ENCODE measurements at places on chromosomes 2 and 18.

DNA sequence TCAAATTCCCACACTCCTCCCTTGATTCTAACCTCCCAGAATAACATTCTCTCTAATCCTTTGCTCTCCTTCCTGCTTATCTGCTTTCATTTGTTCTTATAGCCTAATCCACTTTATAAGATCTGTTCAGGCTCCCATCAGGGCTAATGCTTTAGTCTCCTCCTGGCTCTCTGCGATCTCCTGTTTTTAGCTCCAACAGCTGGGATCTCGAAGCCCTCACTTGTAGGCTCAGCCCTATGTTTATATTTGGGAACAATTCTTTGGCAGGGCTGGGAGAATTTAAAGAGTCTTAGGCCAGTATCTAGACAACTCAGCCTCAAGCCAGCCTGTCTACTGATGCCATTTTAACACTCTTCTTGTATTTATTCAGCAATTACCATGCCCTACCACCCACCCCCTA, 27.2 kb upstream of the RAPH1 start:
- no peak for DNase-seq

GRCh38 chr18:32998285-32998684, 225.5 kb upstream of the KLHL14 start:
- no peak for DNase-seq

GRCh38 chr2:207133820-207134519, 31.8 kb downstream of the KLF7 start:
- peak; percentile 14 for DNase-seq

- peak; percentile 63 for DNase-seq
These were observed 360.1 kb downstream of the LPIN1 start for GRCh38 chr2:12106440-12107080.

DNA sequence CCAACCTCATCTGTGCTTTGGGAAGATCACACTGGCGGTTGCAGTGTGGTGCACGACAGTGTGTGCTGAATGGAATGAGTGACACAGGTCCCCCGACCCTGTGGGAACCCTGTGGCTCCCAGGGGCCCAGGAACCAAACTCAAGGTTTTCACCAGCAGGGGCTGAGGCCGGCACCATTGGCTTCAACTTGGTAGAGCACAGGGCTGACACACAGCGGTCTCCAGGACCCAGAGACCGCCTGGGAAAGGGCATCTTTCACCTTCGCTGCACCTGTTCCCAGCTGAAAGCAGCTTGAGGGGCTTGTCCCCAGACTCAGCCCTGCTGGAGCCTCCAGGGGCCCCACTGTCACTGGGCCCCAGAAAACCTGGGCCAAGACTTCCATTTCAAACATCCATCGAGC, 59.0 kb upstream of the ODC1 start:
- no peak for DNase-seq

DNA sequence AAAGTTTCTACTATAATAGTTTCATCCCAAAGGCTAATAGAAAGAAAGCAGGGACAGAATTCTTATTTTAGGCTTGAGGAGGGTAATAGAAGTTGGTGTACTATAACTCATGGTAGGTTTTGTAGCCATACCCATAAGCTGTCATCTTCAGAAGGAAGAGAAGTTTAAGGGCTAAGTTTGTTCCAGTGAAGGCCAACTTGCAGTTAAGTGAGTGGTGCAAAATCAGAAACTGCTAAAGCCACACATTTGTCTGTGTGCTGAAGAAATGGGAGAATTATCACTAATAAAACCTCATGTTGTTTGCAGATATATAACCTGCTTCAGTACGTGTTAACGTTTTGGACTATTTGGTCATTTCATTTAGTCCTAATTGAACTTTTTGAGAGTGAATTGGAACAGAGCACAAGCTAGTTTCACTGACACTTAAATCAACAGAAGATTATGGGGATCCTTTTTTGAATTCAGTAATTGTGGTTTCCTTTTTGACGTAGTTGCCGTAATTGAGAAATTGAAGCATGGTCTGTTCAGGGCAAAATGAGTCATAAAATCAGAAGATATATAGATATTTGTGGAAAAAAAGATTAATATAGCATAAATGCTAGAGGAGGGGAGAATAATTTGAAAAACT, 69.1 kb downstream of the PHLPP1 start:
- DNase-seq = no peak

- DNase-seq = no peak
These were observed 43.1 kb downstream of the RMP24 start for GRCh38 chr18:36015629-36016028.

DNA sequence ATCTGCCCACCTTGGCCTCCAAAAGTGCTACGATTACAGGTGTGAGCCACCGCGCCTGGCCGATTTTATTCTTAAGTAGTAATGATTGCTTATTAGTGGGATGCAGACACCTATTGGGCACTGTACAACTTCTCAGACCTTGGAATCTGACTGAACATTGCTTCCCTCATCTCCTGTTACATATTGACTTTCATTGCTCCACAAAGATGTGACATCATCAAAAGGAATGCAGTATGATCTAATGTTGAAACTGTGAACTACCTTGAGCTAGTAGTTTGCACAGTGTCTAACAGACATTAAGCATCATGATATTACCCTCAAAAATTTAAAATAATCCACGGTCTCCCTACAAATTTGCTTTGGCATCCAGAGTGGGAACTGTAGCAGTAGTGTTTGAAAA, 109.8 kb upstream of the SIX2 start:
- peak; percentile 71 for DNase-seq

DNA sequence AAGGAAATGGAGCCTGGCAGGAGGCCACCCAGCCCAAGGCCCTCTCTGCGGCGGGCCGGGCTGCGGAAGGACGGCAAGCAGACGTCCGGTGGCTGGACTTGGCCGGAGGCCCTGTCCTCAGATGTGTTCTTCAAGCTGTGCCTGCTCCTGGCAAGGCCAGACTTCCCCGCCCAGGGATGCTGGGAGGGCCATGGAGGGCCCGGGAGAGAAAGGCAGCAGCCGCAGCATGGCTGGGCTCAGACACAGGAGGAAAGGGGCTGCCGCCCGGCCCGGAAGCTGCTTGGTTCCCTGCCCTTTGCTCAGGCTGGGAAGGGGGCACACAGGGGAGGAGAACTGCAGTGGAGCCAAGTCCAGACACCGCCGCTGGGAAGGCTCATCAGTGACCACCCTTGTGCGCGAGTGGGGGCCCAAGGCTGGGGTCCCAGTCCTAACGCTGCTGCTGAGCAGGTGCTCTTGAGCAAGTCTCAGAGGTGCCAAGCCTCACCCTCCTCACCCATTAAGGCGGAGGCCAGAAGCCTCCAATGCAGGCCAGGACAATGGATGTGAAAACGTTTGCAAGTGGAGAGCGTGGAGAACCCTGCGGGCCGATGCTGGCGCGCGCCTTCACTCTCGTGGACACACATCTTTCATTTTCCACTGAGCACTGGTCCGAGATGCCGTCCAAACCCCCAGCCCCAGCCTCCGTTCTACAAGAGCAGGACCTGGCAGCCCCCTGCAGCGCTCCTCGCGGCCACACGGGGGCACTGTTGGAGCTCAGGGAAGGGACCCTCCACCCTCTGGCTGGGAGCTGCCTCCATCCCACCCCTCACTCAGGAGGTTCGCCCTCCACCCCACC, 7.9 kb downstream of the CROCC2 start:
- DNase-seq = no peak

DNA sequence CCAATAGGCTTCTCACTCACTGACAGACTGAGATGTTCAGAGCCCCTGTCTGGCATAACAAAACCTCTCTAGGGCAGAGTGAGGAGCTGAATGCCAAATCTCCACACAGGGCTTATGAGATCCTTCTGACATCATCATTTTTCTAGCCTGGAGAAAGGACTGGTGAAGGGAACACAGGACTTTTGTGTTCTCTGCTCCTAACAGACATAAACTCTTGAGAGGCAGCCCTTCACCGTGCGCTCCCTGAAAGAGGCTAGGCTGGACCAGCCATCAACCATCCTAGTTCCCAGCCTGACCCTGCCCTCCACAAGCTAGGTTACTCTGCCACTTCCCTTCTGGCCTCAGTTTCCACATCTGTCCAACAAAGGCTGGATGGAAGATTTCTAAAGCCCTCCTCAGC, 141.9 kb downstream of the SUCLG1 start:
- no peak for DNase-seq

GRCh38 chr2:80531319-80531718, 226.8 kb upstream of the LRRTM1 start:
- no peak for DNase-seq

All from epithelial cell of prostate (primary cell).